ENCODE measurements at places on chromosomes 12 and 14.
A peak's percentile ranks its signal among the peaks of the same experiment; 100 is the strongest.

- DNase-seq: no peak
These were observed 699 bp downstream of the KTN1 start for GRCh38 chr14:55580470-55581341.

DNA sequence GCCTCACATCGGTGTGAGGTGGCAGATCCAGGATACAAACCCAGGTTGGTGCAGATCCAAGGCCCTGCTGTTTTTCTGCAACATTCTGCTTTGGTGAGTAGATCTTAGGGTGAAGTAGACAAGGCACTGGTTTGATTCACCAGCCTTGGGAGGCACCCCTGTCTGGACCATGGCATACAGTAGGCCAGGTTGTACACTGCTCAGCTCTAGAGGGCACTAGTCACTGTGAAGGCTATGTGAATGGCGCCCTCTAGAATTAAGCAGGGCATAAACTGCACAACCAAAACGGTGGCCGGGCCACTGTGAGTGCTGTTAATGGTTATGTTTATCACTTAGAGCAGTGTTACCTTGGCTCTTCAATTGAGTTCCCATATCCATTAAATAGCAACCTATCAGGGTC lies 280.6 kb upstream of the PWP1 start:
- DNase-seq: peak; percentile 53

DNA sequence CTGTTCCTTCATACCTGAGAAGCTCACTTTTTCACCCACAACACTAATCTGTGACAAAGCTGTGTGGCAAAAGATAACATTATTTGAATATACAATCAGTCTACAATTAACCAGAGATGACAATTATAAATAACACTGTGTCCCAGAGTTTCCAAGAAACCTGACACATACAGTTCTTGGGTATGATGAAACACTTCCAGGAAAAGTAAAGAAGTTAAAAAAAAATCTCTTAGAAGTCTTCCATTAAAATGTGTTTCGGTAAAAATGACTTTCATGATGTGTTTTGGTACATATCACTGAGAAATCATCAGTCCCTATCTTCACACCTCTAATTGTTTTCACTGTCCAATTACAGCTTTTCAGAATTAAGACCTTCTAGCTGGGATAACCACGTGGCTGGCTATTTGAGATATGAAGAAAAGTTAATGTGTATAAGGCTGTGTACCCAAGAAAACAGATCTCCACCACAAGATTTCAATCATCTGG lies 390.2 kb downstream of the SOX5 start:
- DNase-seq: no peak

- DNase-seq: peak; percentile 56
These were observed 56.3 kb downstream of the SPTB start for GRCh38 chr14:64823305-64823861.

DNA sequence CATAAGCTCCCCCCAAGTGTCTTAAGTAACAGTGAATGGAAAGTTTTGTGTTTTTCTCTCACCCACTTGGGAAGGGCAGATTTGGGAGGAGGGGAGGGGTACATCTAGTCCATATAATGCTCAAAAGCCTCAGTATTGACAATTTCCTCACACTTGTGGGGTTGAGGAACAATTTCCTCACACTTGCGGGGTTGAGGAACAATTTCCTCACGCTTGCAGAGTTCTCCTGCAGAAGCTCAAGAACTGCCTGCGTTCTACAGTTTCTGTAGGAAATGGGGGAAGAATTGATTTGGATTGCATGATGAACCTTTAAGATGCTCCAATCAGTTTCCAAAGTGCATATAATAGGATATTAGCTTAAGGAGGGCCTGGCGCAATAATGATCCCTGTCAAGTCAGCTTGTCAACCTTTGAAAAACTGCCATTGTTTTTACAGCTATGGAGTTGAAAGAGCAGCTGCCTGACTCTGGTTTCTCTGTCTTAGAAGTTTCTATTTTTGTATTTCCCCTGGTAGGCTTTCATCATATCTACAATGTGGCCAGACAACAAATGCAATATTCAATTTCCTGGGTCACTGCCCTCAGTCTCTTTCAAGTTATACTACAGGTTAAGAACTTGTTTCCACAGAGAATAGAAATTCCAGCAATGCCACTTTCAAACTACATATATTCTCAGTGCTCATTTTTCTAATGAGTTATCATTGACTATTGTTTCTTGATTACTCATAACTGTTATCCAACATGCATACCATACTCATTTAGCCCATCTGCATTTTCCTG lies 66.5 kb downstream of the PLEKHG7 start:
- no peak for DNase-seq
